Esophagus mucosa (tissue), 1 donor: ENCODE measurements at places on chromosomes 13 and 19. TPM values are rescaled to one million over a fixed set of nuclear protein-coding genes. Genes with fewer than 3 reads are reported as not detected.

ACP7 gene
- total RNA-seq = 0.32 TPM

WDR88 gene
- total RNA-seq = not detected

GRCh38 chr19:17886515-17886914, 14.8 kb downstream of the SLC5A5 start:
- no peak for ATAC-seq

DNA sequence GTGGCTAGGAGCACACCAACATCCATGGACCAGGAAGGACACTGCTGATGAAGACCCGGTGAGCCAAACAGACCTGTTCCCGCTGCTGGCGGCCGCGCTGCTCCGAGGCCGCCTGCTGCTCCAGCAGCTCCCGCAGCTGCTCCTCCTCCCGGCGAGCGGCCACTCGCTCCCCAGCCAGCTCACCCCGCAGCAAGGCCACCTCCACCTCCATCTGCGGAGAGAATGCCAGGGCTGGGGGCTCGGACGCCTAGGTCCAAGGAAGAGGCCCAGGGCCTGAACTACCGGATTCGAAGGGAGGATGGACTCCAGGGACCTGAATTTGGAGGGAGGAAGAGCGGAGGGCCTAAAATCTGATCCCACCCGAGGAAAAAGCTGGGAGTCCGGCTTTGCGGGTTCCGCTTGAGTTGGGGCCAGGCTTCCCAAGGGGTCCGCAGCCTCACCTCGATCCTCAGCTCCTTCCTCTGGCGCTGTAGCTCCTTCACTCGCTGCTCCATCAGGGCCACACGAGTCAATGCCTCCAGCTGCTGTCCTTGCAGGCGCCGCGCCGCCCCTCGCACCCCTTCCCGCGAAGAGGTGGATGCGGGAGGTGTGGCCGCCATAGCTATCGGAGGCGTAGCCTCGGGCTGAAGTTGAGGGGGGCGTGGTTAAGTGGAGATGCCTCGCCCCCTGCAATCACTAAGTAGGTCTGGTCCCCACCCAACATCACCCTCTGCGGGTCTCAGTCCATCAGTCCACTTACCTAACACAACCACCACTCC, 2.7 kb downstream of the PHLDB3 start:
- ATAC-seq = no peak

DNA sequence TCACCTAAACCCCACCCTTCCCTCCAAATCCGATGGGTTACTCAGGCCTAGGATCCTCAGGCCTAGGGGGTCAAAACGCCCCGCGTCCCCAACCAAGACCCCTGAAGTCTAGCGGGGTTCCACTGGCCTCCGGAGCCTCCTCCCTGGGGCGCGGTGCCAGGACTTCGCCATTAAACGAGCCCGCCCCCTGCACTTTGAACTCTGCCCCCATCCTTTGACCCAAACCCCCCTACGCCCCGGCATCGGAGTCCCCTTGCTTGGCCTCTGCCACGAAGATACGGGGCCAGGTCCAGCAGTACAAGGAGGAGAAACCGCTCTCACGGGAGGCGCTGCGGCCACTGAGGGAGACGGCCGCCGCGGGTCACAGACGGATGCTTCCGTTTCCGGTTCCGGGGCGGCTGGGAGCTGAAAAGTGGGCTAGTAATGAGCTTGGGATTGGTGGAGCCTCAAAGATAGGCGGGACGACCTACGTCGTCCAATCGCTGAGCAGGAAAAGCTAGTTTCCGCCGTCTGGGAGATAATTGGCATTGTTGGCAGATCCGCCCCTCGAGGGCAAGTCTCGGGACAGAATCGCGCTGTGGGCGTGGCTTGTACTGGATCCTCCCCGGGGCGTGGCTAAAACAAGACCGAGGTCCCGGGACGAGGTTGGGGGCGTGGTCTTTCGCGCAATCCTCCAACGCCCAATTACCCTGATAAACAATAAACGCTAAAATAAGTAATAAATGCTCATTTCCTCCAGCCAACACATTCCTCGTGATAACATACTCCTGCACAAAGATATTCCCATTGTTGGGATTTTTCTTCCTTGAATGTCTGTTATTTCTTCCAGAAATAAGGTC, 5.7 kb upstream of the ZNF77 start:
- ATAC-seq = peak; percentile 92

DNA sequence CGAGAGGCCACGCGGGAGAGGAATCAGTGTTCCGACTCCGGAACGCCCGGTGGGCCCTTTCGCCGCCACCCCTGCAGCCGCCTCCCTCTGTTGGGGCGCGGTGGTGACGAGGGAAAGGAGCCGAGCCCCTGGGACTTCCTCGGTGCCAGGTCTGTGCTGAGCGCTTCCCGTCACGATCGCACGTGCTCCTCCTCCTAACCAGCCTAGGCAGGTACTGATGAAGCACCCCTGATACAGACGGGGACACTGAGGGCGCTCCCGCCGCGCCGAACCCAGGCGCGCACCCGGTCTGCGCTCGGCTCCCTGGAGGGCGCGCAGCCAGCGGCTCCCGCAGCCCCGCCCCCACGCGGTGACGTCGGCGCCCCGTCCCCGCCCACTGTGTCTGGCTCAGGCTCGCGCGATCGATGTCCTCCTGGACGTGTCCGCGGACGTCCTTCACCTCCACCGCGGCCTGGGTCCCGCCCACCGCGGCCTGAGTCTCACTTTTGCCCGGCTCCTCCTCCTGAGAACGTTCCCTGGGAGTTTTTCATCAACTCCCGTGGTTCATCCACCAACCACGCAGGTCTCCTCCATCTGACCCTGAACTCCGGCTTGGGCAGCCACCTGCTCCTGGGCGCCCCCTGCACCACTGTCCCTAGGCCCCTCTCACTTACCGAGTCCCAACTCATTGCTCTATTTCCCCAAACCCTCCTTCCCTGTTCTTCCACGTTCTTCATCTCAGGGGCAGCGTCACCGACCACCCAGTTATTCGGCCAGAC, 2.6 kb upstream of the KLK15 start:
- ATAC-seq = peak; percentile 90

DNA sequence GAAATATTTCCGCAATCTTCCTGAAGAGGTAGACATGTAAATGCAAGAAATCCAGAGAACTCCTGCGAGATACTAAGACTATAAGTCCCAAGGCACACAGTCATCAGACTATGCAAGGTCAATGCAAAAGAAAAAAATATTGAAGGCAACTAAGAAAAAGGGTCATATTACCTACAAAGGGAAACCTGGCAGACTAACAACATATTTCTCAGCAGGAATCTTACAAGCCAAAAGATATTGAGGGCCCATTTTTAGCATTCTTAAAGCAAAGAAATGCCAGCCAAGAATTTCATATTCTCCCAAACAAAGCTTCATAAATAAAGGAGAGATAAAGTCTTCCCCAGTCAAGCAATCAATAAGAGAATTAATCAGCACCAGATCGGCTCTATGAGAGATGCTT, 298.5 kb upstream of the ATXN8OS start:
- ATAC-seq = no peak

DNA sequence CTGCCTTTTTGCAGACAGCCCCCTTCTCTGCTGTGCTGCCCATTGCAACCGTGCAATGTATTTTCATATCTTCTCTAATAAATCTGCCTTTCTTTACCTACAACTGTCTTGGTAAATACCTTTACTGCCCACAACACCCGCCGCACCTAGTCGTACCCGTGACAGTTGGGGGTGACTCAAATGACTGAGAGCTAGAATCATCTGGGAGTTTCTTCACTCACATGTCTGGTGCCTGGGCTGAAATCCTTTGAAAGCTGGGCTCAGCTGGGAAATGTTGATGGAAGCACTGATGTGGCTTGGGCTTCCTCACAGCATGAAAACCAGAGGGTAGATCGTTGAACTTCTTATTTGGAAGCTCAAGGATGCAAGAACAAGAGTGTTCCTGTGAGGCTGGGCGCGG, 2.8 kb upstream of the PNMA8A start:
- ATAC-seq = no peak

DNA sequence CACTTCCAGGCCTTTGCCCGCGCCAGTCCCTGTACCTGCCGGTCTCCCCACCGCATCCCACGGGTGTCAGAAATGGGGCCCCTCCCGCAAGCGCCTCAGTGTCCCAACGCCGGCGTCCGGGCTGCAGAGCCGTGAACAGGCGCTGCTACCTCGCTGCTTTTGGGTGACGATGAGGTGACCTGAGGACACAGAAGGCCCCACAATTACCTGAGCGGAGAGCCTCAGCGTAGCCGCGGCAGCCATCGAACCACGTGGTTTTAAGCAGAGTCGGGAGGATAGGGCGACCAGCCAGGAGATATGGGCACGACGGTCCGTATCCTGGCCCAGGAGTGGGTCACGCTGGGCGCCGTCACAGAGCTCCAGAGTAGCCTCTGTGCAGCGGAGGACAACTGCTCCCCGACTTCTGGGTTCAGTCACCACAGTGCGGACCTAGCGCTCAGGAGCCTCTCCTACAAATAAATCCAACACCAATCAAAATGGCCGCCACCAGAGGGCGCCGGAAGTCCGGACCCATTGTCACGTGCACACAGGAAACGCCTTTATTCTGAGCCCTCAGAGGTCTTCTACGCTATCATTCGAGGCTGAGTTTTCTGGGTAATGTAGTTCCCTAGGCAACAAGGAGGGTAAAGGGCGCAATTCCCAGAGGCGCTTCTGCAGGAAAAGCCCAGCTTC, at the start of gene ZNF814:
TSS of gene ZNF814 (minus strand) at position 478 of the 672 bp plus-strand sequence. CDS start at position 243, 235 bp downstream.
- ATAC-seq = peak; percentile 83

DNA sequence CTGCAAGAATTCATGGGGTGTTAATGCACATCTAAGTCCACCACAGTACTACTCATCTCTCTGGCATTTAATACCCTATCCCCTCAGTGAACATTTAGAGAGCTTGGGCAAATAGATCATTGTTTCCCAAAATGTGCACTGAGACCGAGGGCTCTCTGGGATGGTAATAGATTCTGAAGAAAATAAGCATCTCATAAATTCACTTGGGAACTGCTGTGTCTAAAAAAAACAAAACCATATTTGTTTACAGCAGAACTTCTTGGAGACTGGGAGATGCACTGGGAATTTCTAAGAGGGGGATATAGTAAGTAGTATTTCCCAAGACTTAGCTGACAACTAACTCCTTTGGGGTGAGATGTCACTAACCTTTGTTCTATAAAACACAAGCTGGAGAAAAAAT, 58.4 kb downstream of the ENOX1 start:
- no peak for ATAC-seq

GRCh38 chr13:78393286-78394142, 209.8 kb downstream of the POU4F1 start:
- no peak for ATAC-seq

DNA sequence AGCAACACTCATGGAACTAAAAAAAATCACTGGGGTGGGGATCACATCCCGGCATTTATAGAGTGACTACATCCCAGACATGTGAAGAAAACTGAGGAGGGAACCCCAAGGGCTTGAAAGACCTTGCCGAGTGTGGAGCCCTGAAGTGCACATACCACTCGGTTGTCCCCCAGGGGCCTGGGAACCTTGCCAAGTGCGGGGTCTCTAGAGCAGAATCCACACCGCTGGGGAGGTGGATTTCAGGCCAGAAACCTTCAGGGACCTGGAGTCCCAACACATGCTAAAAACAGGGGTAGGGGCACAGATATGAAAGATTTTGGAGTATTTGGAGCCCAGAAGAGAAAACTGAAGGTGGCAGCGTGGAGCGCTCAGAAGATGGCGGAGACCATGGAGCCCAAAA, 35.2 kb downstream of the ERICH4 start:
- ATAC-seq = no peak

DNA sequence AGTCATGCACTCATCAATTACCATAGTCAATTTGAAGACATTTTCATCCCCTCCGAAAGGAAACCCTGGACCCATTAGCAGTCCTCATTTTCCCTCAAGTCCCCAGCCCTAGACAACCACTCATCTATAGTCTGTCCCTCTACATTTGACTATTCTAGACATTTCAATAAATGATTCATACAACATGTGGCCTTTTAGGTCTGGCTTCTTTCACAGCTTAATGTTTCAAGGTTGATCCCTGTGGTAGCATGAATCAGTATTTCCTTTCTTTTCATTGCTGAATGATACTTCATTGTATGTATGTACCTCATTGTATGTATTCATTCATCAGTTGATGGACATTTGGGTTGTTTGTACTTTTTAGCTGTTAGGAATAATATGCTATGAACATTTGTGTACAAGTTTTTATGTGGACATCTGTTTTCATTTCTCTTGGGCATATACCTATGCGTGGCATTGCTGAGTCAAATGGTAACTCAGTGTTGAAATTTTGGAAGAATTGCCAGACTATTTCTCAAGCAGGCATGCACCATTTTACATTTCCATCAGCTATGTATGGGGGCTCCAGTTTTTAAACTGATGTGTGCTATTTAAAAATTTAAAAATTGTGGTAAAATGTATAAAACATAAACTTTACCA, 18.4 kb downstream of the SPATA13 start:
- ATAC-seq = peak; percentile 22

GRCh38 chr13:114325729-114326128, 11.4 kb downstream of the CHAMP1 start:
- ATAC-seq = no peak

- peak; percentile 73 for ATAC-seq
Observed at GRCh38 chr13:28324181-28324789, 170.6 kb downstream of the FLT1 start.

DNA sequence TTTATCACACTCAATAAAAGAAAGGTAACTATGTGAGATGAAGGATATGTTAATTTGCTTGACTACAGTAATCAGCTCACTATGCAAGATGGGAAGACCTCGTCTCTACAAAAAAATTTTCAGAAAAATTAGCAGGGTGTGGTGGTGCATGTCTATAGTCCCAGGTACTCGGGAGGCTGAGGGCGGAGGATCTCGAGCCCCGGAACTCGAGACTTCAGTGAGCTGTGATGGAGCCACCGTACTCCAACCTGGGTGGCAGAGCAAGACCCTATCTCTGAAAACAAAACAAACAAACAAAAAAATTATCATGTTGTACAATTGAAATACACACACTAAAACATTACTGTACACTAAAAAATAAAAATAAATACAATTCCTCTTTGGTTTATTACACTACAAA, 376.7 kb upstream of the KLHL1 start:
- ATAC-seq = no peak

DNA sequence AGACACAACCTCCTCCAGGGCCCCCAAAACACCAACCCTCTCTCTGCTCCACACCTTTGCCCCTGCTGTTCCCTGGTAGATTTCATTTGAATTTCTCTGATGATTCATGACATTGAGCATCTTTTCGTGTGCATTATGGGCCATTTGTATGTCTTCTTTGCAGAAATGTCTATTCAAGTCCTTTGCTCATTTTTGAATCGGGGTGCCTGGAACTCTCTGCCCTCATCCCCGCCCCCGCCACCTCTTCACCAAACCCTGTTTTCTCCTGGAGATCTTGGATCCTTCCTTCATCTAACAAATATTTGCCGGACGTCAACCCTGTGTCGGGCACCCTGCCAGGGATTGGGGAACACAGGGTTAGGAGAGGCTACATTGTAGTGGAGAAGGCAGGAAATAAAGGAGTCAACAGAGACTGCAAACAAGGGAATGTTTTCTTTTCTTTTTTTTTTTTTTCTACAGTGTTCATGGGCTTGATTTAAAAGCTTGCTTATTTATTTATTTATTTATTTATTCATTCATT, 25.5 kb upstream of the SLC1A5 start:
- ATAC-seq = no peak

B3GLCT gene
- total RNA-seq = 3.6 TPM
